ENCODE measurements at places on chromosomes 16 and 17.
A peak's percentile ranks its signal among the peaks of the same experiment; 100 is the strongest.

GRCh38 chr17:76994237-76994637 is 126.0 kb downstream of the MGAT5B start:
- DNase-seq: peak; percentile 83

DNA sequence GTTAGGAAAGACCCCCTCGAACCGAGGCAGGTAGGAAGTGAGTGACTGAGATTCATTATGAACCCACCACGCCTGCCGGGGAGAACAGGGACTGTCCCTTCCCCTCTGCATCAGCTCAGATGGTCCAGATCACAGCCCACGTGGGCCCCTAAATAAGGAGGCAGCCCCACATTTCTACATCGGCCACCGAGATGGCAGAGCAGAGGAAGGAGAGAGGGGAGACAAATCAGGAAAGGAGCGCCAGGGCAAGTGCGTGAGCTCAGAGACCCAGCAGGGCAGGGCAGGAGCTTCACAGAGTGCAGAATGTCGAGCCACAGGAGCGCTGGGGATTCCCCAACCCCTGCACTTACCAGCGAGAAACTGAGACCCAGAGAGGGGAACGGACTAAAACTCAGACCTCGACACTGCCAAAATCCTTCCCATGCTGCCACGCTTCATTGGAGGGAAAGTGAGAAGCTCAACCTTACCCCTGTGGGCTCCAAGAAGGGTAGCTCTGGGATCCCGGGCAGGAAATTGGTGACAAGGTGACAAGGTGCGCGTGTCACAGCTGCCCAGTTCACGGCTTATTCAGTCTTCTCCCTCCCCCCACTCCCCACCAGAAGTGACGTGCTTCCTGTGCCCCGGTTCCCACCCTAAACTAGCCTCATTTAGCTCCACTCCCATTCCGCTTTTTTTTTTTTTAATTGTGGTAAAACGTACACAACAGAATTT is at the start of gene ICAM2:
Gene ICAM2 (minus strand): TSS at position 578 of the 711 bp plus-strand sequence. CDS start 13,942 bp downstream, outside the sequence.
- DNase-seq: peak; percentile 55

DNA sequence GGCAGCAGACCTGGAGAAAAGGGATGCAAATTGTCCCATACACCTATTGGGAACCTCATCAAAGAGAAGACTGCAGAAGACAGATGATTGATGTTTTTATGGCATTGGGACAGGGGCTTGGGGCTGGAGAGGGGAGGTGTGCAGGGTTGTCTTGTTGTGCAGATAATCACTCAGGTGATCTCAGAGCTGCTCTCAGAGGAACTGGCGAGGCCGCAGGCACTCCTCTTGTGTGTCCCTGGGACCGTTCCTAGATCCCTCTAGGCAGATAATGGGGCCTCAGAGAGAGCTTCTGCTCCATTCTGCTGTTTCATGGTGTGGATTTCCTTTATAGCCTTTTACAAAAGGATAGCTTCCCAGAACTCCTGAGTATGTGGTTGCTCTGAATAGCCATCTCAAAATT is 1.6 kb downstream of the RNF213 start:
- peak; percentile 87 for DNase-seq

- no peak for DNase-seq
These were observed 25.4 kb downstream of the NGFR start for GRCh38 chr17:49520386-49521087.

DNA sequence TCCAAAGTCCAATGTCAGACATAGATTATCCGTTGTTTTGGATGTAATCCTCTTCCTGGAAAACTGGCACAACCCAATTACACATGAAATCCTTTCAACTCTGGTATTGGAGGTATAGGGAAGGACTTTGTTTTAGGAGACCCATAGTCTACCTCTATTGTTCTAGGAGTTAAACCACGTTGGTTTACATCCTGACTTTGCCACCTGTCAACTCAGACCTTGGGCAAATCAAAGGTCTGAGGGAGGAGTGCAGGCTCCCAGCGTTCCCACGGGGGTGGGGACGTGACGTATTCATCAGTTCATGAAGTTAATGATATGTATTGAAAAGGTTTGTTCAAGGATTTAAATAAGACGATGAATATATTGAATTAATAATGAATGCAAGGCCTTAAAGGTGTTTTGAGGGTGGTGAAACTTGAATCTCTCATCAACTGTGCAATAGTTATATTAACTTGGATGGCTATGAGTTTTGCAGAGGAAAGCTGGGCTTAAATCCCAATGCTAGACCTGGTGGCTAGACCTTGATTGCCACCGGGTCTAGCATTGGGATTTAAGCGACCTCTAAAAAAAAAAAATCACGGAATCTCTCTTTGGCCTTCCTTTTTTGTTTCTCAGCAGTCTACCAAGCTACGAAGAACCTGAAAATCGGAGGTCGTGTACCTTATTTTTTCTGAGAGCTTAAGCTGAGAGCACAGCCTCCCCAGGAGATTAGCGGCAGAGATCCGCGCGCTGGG is 744 bp upstream of the NF1 start:
- no peak for DNase-seq

Measured in islet precursor cell (in vitro differentiated cells).